Upper lobe of left lung (tissue), 6 donors: ENCODE measurements at places on chromosomes 5 and 9. TPM values are rescaled to one million over a fixed set of nuclear protein-coding genes. Genes with fewer than 3 reads are reported as not detected.

Gene RXFP3
- not detected for total RNA-seq

DNA sequence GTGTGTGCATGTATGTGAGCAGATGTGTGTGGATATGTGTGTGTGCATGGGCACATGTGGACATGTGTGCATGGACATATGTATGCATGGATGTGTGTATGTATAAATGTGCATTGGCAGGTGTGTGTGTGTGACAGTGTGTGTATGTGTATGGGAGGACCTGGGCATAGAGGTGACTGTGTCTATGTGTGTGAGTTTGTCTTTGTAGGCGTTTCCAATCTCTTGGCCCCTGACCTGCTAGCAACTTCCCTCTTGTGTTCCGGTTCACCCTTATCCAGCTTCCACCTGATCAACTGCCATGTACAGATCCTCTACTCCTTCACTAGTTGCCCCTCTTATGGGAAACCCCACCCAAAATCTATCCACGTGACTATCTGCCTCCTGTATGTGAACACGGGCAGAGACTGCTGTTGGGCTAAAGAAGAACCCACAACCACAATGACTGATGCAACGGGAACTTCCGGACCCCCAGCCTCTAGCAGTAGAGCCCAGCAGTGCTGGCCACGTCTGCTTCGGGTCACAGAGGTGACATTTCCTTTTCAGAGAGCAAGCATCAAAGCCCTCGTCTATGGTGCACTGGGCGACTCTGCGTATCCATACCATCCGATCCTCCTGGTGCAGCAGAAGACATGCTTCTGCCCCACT, 24.9 kb upstream of the GADD45G start:
- peak; percentile 48 for DNase-seq

GRCh38 chr9:89982016-89982415, 377.2 kb downstream of the GADD45G start:
- DNase-seq = no peak

Gene SELENOP
- 455 TPM for total RNA-seq

- no peak for DNase-seq
These were observed 12.6 kb upstream of the ARHGAP26 start for GRCh38 chr5:142757564-142757963.

DNA sequence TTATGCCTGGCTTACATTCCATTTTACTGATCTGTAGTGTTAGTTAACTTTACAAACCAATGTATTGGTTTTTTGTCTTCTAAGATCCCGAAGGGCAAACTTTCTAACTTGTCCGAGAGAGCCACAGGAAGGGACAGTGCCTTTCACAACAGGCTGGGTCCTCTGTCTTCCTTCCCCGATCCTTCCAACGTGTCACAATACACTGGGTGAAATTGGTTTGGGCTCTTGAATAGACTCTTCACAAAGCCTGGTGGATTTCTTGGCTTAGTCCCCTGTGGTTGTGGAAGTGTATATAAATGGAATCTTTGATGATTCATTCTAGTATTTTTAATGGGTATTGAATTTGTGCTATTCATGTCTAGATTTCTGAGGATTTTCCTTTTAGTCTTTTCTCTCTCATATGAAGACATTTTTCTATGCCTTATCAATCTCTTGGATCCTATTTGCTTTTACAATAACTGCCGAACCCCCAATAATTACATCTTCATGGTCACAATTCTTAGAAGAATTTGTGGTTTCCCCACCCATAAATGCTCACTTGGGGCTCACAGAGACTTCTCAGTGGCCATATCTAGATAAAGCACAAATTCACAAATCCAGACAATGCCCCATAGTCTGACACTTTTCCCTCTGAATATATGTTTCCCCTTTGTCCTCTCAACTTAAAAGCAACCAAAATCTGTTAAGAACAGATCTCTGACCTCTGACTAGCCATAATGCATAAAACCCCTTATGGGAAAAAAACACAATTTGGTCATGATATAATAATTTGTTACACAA, 107.7 kb downstream of the MTRR start:
- no peak for DNase-seq

Gene ACOT12
- not detected for total RNA-seq

Gene RANBP6
- 19.3 TPM for total RNA-seq

DNA sequence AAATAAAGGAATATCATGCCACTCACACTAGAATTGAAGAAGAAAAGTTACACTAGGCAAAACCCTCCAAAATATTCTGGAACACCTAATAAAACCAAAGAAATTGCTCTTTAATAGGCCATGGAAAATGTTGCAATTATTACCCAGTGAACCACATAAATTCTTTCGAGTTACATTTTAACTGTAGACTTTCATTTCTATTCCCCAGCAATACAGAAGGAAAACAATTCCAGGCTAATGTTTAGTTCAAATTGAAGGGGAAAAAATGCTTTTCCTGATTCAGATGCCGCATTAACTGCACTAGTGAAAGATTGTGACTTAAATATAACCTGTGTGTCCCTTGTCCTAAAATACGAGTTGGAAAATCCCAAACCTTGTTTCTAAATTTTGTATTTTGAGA, 439.3 kb upstream of the ADAMTS16 start:
- no peak for DNase-seq

- DNase-seq = no peak
These were observed 212.6 kb downstream of the ARHGAP26 start for GRCh38 chr5:142982821-142983200.

Gene ATG10
- total RNA-seq = 8.8 TPM

- DNase-seq = no peak
These were observed 202.2 kb downstream of the ARL15 start for GRCh38 chr5:54108136-54108535.

GRCh38 chr9:121278477-121279261, 10.7 kb downstream of the GSN start:
- peak; percentile 73 for DNase-seq

- DNase-seq = no peak
These were observed 12.2 kb upstream of the CSNK1A1 start for GRCh38 chr5:149563466-149563865.

GRCh38 chr5:6747103-6747502, 33.9 kb downstream of the TENT4A start:
- no peak for DNase-seq

- DNase-seq = no peak
These were observed 252.2 kb downstream of the SYK start for GRCh38 chr9:91053824-91054223.

- DNase-seq = no peak
These were observed 2.2 kb downstream of the NSMF start for GRCh38 chr9:137456864-137457405.

Gene TNC
- total RNA-seq = 16.1 TPM

Gene HSPA5
- 198 TPM for total RNA-seq

Gene TLE1
- 24.8 TPM for total RNA-seq

- no peak for DNase-seq
These were observed 296.0 kb upstream of the ACTBL2 start for GRCh38 chr5:57778501-57779091.

DNA sequence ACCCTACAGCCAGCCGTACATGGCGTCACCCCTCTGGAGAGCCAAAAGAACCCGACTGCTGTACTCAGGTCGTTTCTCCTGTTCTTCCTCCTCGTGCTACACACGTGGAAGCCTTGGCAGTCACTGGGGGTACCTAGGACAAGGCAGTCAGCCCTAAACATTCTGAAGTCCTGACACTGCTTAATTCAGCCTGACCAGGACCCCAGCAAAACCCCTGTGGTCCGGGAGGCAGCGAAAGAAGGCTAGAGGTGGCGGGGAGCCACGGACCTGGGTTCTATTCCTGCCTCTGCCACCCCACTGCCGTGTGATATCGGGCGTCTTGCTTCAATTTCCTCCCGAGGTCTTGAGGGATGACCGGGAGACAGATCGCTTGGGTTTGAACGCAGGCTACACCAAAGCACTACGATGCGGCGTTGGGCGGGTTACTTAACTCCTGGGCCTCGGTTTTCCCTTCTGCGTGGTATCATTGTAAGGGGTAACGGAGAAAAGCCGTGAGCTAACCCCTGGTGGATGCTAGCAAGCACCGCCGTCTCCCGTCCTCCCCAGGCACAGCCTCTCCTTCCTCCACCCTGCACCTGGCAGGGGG, 429 bp upstream of the ARL10 start:
- no peak for DNase-seq

GRCh38 chr5:12947379-12947778, 997.1 kb downstream of the DNAH5 start:
- no peak for DNase-seq

DNA sequence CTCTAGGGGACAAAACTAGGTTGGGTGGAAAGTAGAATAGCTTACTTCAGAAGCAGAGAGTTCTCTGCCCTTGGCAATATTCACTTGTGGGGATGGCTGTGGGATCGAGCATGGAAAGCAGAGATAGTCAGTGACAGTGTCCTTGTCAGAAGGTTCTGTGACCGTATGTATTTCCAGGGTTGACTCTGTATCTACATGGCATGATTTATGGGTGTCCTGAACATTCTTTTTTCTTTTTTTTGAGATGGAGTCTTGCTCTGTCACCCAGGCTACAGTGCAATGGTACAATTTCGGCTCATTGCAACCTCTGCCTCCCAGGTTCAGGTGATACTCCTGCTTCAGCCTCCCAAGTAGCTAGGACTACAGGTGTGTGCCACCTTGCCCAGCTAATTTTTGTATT, 77.4 kb upstream of the LHFPL2 start:
- no peak for DNase-seq

DNA sequence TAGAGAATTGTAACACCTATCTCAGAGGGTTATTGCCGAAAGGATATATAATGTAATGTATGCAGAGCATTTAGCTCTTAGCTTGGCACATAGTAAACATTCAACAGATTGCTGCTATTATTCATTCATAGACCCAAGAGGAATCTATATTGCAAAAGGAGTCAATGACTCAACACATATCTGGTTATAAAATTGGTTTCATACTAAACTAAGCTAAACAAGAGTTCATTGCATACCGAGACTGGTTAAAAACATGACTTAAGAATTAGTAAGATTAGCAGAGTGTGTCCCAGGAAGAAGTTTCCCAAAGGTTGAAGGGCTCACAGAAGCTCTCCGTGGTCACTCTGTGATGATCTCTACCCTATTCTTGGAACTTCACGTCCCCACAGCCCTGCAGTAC, 339.6 kb upstream of the CCNH start:
- no peak for DNase-seq

GRCh38 chr9:129174102-129174723, 3.8 kb downstream of the IER5L start:
- peak; percentile 92 for DNase-seq

GRCh38 chr5:124654418-124654817, 92.0 kb downstream of the ZNF608 start:
- no peak for DNase-seq

DNA sequence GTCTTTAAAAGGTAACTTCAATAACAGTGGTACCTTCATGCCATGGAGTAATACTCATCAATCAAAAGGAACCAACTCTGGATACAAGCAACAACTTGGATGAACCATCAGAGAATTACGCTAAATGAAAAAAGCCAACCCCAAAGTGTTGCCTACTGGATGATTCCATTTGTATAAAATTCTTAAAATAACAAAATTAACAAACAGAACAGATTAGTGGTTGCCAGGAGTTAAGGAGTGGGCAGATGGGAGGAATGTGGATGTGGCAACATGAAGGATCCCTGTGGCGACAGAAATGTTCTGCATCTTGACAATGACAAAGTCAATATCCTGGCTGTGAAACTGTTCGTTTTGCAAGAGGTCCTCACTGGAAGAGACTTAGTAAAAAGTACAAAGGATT, 50.5 kb downstream of the SPTLC1 start:
- no peak for DNase-seq

DNA sequence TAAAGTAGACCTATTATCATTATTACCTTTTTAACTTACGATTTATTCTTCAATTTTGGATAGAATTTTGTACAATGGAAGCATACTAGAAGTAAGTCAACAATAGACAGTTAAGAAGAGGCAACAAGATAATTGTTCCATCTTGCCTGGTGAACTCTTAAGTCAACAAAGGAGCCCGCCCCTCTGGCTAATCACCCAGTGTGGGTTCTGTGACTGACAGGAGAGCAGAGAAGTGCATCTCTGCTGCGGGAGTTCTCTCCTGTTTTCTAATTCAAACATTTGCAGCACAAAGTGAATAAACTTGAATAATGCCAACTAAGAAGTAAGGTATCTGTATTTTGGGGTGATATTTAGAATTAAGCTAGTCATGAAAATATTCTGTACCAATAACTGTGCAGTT, 6.7 kb upstream of the ISL1 start:
- no peak for DNase-seq

DNA sequence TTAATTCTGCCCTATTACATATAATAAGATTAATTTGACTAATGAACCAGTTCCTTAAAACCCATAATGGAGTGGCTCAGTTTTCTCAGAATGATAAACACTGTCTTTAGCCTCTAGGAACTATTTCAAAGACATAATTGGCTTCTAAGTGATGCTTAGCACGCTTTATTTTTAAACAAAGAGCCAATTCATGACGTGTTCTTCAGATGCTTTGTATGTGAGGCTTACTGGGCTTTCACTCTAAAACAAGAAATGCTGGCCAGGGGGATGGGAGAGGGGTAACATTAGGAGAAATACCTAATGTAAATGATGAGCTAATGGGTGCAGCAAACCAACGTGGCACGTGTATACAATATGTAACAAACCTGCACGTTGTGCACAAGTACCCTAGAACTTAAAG, 7.6 kb upstream of the SFXN1 start:
- no peak for DNase-seq

Gene WNK2
- total RNA-seq = 1.1 TPM

Gene PIP5K1B
- 50.3 TPM for total RNA-seq

DNA sequence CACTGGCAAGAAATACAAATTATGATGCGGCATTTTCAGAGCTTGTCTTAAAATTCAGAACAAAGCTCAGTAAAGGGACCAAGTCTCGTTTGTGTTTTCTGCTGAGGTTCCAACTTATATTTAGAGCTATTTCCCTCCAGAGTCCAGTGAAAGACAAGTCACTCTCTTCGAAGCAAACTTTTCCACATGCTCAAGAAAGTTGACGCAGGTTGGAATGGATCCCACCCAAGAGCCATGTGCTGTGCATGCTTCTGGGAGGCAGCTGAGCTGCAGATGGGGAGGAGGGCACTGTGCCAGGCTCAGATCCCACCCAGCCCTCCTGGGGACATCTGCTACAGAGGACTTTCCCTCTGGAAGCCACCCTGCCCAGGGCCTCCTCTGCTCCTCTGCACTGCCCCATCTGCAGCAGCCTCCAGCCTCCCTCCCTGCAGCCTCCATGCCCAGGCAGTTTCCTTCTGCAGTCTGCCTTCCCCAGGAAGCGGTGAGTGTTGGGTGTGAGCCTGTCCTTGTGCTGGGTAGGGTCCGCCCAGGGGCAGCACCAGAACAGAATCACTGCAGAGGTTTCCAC, 75.3 kb downstream of the COL23A1 start:
- no peak for DNase-seq

- no peak for DNase-seq
These were observed 21.5 kb downstream of the NEURL1B start for GRCh38 chr5:172662596-172662995.

Gene YIPF5
- 40.9 TPM for total RNA-seq

DNA sequence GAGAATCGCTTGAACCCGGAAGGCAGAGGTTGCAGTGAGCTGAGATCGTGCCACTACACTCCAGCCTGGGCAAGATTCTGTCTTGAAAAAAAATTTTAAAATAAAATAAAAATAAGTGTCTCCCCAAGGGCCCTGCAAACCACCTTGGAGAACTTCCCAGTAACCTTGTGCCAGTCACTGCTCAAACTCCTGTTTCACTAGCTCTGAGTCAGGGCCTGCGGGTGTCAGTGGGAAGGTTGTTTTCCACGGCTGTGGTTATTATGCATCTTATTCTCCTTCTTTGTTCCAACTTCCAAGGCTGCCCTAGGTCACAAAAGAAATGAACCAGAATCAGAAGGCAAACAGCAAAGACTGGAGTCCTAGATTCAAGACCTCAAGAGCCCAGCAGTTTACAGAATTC, 246.7 kb downstream of the ADAMTSL1 start:
- DNase-seq = no peak

- DNase-seq = no peak
These were observed 1.9 kb downstream of the LRRC26 start for GRCh38 chr9:137167747-137168572.

- DNase-seq = no peak
These were observed 25.8 kb downstream of the CAST start for GRCh38 chr5:96687812-96688453.
